ENCODE measurements at places on chromosomes 12 and 14.
A peak's percentile ranks its signal among the peaks of the same experiment; 100 is the strongest.

- no peaks in the 10 kb centered on the region for H3K36me3 ChIP-seq
- H3K4me3 ChIP-seq = no peak overlapping the region
- no peak for DNase-seq
- peaks cover 25% of the 10 kb centered on the region for H3K27me3 ChIP-seq
- no peak overlapping the region for H3K27ac ChIP-seq
Measured at GRCh38 chr12:115864396-115864795, 413.1 kb downstream of the MED13L start.

DNA sequence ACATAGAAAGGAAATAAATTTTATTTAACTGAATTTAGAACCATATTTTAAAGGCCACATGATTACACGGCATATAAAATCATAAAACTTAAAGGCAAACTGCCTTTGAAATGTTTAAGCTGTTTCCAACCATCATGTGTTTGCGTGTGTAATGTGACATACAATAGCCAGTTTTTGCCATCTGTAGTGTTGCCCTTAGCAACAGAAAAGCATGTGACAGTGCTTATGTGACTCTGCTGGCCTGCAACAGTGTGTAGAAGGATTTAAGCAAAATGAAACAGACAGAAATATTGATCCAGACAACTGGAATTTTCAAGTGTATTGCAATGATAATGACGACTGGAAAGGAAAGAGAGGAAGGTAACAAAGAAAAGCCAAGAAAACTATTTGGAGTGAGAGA is 49.5 kb downstream of the TSPAN19 start:
- no peaks in the 10 kb centered on the region for H3K27me3 ChIP-seq
- H3K4me1 ChIP-seq = no peaks in the 10 kb centered on the region
- no peak for DNase-seq

DNA sequence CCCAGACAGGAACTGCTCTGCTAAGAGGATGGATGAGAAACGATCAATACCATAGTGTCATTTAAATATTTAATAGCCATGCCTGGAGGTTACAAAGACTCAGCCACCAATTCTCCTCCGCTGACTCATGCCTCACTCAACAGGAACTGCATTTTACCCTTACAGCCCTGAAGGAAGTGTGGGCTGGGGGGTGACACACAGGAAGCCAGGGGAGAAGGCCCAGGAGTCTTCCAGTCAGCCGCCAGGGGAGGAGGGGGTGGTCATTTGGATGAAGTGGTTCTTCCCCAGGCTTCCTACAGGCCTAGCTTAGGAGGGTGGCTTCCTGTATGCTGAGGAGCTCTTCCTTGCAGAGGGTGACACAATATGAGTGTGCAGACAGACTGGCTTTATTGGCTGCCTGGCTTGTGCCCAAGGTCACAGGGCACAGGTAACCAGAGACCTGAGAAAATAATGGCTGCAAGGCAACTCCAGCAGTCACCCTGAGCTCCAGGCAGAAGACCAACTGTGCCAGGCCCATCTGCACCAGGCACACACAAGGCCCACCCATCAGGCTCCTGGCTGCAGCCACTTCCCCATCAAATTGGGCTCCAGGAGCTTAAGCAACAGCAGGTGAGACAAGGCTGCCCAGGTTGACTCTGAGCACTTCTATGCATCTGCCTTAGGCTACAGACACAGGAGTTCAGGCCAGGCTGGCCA is 30.6 kb upstream of the RPLP0 start:
- peaks cover 2% of the 10 kb centered on the region for H3K36me3 ChIP-seq
- H3K4me3 ChIP-seq = peak overlapping the region; percentile 50
- H3K27me3 ChIP-seq = no peaks in the 10 kb centered on the region
- peak overlapping the region; percentile 90 for H3K27ac ChIP-seq
- H3K4me1 ChIP-seq = peaks cover 75% of the 10 kb centered on the region

GRCh38 chr12:113155060-113155459 is 5.5 kb downstream of the CFAP73 start:
- peaks cover 6% of the 10 kb centered on the region for H3K36me3 ChIP-seq
- peaks cover 20% of the 10 kb centered on the region for H3K4me1 ChIP-seq
- H3K27ac ChIP-seq = no peak overlapping the region
- DNase-seq = no peak
- no peak overlapping the region for H3K4me3 ChIP-seq

DNA sequence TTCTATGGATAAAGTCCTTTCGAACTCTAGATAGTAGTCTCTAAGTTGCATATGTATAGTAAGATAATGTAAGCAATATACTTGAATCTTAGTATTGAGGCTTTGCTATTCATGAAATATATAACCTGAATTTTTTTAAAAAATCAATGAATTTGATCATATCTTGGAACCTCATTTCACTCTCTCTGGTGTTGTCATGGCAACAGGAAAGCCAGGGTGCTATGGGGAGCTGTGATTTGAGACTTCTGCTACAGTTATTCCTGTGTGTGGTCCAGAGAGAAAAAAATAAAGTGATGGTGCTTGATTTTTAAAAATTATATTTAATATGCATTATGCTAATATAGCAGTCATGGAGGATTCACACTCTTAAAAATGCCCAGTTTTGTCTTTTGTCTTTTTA is 508.0 kb downstream of the SNAPC1 start:
- no peaks in the 10 kb centered on the region for H3K4me1 ChIP-seq
- peaks cover 3% of the 10 kb centered on the region for H3K27me3 ChIP-seq
- no peaks in the 10 kb centered on the region for H3K36me3 ChIP-seq
- DNase-seq = no peak

DNA sequence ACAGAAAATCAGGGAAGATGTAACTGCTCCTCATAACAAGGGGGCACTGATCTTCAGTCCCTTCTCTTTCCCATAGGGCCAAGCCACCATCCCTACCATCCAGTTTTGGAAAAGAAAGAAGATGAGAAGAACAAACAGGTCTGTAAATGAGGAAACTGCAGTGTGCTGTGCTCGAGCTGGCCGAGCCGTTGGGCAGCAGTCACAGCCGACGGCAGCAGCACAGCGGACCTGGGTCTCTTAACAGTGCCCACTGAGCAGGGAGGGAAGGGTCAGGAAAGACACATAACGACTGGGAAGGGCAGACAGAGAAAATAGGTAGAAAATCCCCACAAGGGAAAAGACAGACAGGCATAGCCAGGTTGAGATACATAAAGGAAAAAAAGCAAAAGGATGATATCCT is 38.2 kb downstream of the BDKRB1 start:
- no peaks in the 10 kb centered on the region for H3K36me3 ChIP-seq
- H3K4me1 ChIP-seq = no peaks in the 10 kb centered on the region
- H3K27ac ChIP-seq = no peak overlapping the region

- H3K4me3 ChIP-seq = no peak overlapping the region
- no peak for DNase-seq
- peaks cover 40% of the 10 kb centered on the region for H3K4me1 ChIP-seq
- H3K27ac ChIP-seq = peak overlapping the region; percentile 1
- H3K27me3 ChIP-seq = no peaks in the 10 kb centered on the region
Measured at GRCh38 chr12:31300783-31301182, 25.2 kb downstream of the SINHCAF start.

DNA sequence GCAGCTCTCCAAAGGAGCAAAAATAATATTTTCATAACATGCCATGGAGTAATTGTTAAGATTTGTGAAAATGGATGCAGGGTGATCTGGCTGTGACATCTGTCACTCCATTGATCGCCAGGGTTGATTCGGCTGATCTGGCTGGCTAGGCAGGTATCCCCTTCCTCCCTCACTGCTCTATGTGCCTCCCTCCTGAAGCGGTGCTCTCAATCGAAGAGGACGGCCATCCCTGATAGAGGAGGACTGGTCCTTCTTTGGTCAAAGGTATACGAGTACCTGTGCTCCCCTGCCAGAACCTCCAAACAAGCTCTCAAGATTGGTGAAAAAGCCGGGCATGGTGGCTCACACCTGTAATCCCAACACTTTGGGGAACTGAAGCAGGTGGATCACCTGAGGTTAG is 47.9 kb downstream of the VCPKMT start:
- H3K4me3 ChIP-seq = no peak overlapping the region
- DNase-seq = no peak
- no peaks in the 10 kb centered on the region for H3K27me3 ChIP-seq
- H3K4me1 ChIP-seq = peaks cover 62% of the 10 kb centered on the region

DNA sequence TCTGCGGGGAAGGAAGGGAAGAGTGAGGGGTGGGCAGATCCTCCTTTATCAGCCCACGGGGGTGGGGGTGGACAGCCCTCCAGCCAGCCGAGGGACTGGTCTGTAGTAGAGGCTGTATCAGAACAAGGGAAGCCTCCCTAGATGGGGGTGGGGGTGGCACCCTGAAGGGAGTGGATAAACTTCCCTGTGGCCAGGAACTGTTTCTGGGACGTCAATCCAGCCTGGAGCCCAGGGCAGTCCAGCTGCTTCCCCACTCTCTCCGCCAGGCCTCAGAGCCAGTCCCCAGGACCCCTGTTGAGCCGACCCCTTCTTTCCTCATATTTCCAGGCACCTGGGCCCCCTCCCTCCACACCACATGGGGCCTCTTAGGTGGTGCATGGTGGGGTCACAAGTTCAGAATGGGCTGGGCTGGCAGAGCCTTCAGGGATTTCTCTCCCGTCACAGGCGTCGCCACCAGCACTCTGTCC is 6.7 kb downstream of the PLD4 start:
- peaks cover 22% of the 10 kb centered on the region for H3K27me3 ChIP-seq
- no peak overlapping the region for H3K27ac ChIP-seq
- no peak overlapping the region for H3K4me3 ChIP-seq
- H3K4me1 ChIP-seq = peaks cover 6% of the 10 kb centered on the region
- DNase-seq = no peak

GRCh38 chr12:25578411-25579143 is 25.5 kb upstream of the LMNTD1 start:
- H3K27me3 ChIP-seq = no peaks in the 10 kb centered on the region
- H3K27ac ChIP-seq = no peak overlapping the region
- H3K4me1 ChIP-seq = no peaks in the 10 kb centered on the region
- no peaks in the 10 kb centered on the region for H3K36me3 ChIP-seq

DNA sequence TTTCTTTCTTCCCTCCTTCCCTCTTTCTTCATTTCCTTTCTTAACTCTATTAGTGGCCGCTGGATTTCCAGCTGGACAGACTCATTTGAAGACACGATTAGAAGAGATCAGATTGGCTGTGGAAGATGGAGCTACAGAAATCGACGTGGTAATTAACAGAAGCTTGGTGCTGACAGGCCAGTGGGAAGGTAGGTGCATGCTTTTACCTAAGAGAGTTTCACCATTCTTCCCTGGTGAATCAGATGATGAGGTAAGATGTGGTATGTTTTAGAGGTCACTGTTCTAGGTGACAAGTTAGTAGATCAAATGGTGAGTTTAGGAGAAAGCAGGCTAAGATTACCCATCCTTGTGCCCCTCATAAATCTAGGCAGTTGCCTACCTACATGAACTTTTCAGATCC is 51.6 kb downstream of the DERA start:
- H3K36me3 ChIP-seq = peaks cover 12% of the 10 kb centered on the region
- no peaks in the 10 kb centered on the region for H3K4me1 ChIP-seq
- no peak overlapping the region for H3K4me3 ChIP-seq

DNA sequence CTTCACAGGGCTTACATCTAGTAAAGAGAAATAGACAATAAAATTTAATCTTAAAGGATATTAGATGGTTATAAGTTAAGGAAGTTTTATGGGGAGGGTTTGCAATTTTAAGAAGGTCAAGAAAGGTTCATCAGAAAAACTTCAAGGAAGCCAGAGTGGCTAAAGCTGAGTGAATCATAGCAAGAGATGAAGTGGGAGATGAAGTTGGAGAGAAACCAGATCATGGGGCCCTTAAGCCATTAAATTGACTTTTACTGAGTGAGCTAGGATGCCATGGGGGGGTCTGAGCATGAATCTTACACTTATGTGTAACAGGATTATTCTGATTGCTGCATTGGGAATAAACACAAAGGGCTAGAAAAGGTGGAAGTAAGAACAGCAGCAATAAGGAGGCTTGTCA is 189.2 kb downstream of the LRIG3 start:
- no peak overlapping the region for H3K27ac ChIP-seq
- no peaks in the 10 kb centered on the region for H3K4me1 ChIP-seq
- H3K36me3 ChIP-seq = no peaks in the 10 kb centered on the region
- no peaks in the 10 kb centered on the region for H3K27me3 ChIP-seq
- DNase-seq = no peak

DNA sequence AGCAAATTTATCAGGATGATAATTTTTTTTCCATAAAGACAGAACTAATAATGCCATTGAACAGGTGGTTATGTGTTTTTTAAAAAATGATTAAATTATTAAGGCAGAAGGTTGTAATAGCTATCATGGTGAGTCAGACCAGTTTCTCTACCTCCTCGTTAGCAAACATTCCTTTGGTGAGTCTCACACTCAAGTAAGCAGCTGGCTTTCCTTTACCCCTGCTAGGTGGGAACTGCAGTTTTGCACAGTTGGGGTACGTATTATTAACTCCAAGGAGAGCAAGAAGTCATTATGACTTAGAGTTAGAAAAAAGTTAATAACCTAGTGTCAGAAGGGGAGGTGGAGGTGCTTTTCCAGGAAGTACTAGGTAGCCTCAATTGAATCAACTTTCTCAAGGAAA is 165.3 kb downstream of the SNAPC1 start:
- no peak overlapping the region for H3K4me3 ChIP-seq
- peaks cover 17% of the 10 kb centered on the region for H3K27me3 ChIP-seq
- no peaks in the 10 kb centered on the region for H3K36me3 ChIP-seq
- DNase-seq = no peak
- H3K4me1 ChIP-seq = no peaks in the 10 kb centered on the region

GRCh38 chr12:66624806-66625205 is 54.1 kb downstream of the GRIP1 start:
- no peak overlapping the region for H3K4me3 ChIP-seq
- peaks cover 3% of the 10 kb centered on the region for H3K4me1 ChIP-seq
- H3K27me3 ChIP-seq = no peaks in the 10 kb centered on the region
- H3K27ac ChIP-seq = no peak overlapping the region

DNA sequence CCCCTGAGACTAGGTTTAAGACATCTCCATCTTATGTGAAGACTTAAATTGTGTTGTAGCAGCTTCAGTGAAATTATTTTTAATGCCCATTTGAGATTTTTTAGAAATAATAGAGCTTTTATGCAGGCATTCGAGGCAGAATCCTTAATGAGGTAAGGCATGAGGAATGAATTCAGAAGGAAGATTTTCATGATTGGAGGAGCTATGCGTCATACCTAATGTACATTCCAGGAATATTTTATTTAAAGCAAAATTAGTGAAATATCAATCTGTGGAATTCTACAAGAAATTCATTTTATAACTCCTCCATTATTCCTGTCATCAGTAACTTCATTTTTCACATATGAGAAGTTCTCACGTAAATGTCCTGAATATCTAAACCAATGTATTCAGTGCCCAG is 36.0 kb upstream of the GARIN6 start:
- no peaks in the 10 kb centered on the region for H3K36me3 ChIP-seq
- no peaks in the 10 kb centered on the region for H3K27me3 ChIP-seq
- no peak for DNase-seq

DNA sequence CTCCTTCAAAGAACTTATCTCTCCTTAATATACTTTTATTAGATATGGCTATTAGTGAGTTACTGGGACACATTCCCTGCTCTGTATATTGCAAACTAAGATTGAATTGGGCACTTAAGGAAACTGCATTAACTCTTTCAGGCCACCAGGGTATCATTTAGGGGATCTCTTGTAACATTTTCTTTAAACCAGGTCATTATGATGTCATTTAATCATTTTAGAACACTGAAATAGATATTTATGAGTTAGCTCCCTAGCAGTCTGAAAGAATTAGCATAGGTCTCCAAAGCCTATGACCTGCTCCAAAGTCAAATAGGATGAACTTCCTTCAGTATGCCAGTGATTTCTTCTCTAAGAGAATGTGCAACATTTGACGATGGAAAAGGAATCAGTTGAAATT is 506.9 kb downstream of the FOXG1 start:
- no peaks in the 10 kb centered on the region for H3K27me3 ChIP-seq
- H3K4me3 ChIP-seq = no peak overlapping the region
- H3K36me3 ChIP-seq = no peaks in the 10 kb centered on the region
- H3K27ac ChIP-seq = no peak overlapping the region
- no peak for DNase-seq
- no peaks in the 10 kb centered on the region for H3K4me1 ChIP-seq
